ENCODE measurements at places on chromosomes 12 and 14.

- DNase-seq: no peak
Measured at GRCh38 chr14:33369972-33370371, 431.3 kb downstream of the NPAS3 start.

GRCh38 chr12:60935981-60936761 lies 1324.0 kb upstream of the USP15 start:
- DNase-seq: no peak

DNA sequence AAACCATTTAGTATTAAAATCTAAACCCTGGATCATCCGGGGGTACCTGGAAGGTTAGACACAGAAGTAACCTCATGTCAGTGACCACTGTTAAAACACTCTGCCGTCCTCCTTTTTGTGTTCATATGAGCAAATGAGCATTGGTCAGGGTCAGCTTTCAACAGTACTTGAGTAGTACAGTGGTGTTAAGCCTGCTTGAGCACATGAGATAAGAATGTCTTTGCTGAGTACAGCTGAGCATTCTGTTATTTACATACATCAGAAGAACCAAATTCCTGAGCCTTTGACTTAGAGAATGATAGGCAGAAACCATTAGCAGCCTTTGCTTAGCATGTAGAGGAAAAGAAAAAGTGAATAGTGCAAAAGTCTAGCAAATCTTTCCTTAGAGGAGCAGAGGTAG lies 38.6 kb upstream of the LRTM2 start:
- DNase-seq: no peak

DNA sequence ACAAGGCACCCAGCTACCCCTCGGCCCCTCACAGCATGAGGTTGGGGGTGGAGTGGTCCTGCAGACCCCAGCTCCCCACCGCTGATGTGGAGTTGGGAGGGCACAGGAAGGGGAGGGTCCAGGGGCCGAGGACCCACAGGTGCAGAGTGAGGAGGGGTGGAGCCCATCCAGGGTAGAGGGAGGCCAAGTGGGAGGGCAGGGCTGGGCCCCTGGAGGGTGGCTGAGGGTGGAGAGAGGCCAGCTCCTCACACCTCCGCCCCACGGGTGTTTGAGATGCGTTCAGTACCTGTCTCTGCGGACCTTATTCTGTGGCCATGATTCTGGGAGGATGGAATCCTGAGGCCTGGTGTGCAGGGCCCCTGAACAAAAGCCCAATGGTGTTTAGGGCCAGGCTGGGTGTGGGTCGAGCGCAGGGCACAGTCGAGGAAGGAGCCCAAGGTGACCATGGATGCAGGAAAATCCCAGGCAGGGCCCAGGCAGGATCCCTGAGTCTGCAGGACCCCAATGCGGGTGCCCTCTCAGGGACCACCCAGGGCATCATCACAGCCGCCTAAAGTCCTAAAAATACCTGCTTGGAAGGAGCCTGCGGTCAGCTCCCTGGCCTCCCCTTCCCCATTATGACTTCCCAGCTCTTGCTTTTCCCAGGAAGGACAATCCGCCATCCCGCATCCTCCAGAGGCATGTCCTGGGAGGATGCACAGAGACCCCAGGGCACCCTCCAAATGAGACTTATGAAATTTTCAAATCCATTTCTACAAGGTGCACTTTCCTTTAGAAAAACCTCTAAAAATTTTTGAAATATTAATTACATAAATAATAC lies 377.1 kb upstream of the SFSWAP start:
- DNase-seq: no peak

DNA sequence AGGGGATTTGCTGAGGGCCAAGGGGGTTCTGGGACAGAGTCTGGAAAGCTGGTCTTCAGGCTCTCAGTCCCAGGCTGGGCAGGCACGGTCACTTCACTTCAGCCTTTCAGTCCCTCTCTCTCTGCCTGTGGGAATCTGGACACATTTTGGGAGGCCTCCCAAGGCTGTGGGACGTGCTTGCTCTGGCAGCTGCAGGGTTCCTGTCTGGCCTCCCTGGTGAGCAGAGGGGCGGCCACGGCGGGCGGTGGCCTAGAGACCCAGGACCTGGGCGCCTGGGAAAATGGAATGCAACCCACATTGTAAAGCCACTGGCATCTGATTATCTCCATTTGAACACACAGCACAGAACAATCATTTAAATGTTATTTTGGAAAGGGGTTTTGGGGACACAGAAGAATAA lies 10.1 kb upstream of the ALDH2 start:
- no peak for DNase-seq

Measured in fibroblast of skin of scalp (primary cell).